ENCODE measurements at places on chromosomes 16 and 17. TPM values are rescaled to one million over a fixed set of nuclear protein-coding genes. Genes with fewer than 3 reads are reported as not detected.

- no peak for DNase-seq
These were observed 759.9 kb downstream of the KCNJ2 start for GRCh38 chr17:70929226-70929625.

The HOXB4 gene
- not detected for total RNA-seq

The ZG16B gene
- not detected for total RNA-seq

The IL34 gene
- total RNA-seq = 8.8 TPM
